ENCODE measurements at places on chromosomes 4 and X. TPM values are rescaled to one million over a fixed set of nuclear protein-coding genes. Genes with fewer than 3 reads are reported as not detected.

Gene PORCN
- 34.5 TPM for total RNA-seq

- peaks cover 52% of the 10 kb centered on the region for H3K4me1 ChIP-seq
- no peak for DNase-seq
- no peaks in the 10 kb centered on the region for H3K36me3 ChIP-seq
- H3K27me3 ChIP-seq = no peaks in the 10 kb centered on the region
- peak overlapping the region; percentile 73 for H3K4me3 ChIP-seq
These were observed 1.8 kb downstream of the ABCD1 start for GRCh38 chrX:153726286-153727122.

- no peak overlapping the region for H3K4me3 ChIP-seq
- H3K36me3 ChIP-seq = no peaks in the 10 kb centered on the region
- DNase-seq = no peak
- H3K27me3 ChIP-seq = no peaks in the 10 kb centered on the region
- no peak overlapping the region for H3K27ac ChIP-seq
These were observed 109.7 kb downstream of the ZNF827 start for GRCh38 chr4:145828802-145829485.

DNA sequence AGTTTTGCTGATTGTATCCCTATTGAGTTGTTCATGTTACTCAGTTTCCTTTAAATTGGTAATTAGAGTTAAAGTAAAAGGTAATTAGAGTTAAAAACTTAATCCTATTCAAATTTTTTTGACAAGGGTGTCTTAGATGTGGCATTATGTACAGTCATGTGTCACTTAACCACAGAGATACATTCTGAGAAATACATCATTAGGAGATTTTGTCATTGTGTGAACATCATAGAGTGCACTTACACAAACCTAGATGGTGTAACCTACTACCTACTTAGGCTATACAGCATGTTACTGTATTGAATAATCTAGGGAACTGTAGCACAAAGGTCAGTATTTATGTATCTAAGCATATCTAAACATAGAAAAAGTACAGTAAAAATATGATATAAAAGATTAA lies 39.2 kb downstream of the BEX3 start:
- no peaks in the 10 kb centered on the region for H3K27me3 ChIP-seq
- no peaks in the 10 kb centered on the region for H3K4me1 ChIP-seq
- no peak overlapping the region for H3K27ac ChIP-seq
- DNase-seq = no peak
- H3K36me3 ChIP-seq = no peaks in the 10 kb centered on the region

GRCh38 chr4:152385551-152385950 lies 150.3 kb downstream of the FBXW7 start:
- no peak overlapping the region for H3K27ac ChIP-seq
- no peaks in the 10 kb centered on the region for H3K27me3 ChIP-seq
- no peak overlapping the region for H3K4me3 ChIP-seq
- peaks cover 17% of the 10 kb centered on the region for H3K4me1 ChIP-seq
- no peak for DNase-seq

Gene CENPC
- 67.3 TPM for total RNA-seq

DNA sequence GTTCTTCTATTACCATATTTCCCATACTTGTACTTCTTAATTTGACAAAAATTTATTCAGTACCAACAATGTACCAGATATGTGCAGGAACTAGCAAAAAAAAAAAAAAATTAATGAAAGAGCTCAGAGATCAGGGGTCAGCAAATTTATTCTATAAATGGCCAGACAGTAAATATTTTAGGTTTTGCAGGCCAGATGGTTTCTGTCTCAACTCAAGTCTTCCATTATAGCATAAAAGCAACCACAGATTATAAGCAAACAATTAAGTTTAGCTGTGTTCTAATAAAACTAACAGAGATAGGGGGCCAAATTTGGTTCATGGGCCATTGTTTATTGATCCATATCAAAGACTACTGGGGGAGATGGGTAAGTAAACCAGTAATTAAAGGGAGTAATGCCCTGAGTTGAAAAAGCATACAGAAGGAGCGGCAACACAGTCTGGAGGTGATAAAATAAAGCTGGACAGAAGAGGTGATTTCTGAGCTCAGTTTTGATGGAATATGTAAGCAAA lies 19.3 kb downstream of the NEK1 start:
- no peak overlapping the region for H3K4me3 ChIP-seq
- H3K36me3 ChIP-seq = peaks cover 29% of the 10 kb centered on the region
- H3K4me1 ChIP-seq = no peaks in the 10 kb centered on the region
- no peak for DNase-seq
- no peak overlapping the region for H3K27ac ChIP-seq

DNA sequence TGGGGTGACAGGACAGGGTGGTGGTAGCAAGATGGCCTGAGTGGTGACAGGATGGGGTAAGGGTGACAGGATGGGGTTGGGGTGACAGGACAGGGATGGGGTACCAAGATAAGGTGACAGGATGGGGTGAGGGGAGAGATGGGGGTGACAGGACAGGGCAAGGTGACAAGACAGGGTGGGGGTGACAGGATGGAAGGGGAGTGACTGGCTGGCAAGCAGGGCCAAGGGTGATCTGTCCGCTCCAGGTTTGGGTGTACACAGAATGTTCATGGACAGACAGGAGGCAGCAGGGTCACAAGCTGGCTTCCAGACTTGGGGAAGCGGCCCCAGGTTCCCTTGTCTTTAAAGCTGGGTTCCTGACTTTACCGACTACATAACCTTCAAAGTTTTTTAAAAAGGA lies 23.3 kb downstream of the RNF212 start:
- H3K27ac ChIP-seq = no peak overlapping the region
- DNase-seq = peak; percentile 24
- H3K4me1 ChIP-seq = no peaks in the 10 kb centered on the region
- no peaks in the 10 kb centered on the region for H3K36me3 ChIP-seq
- no peak overlapping the region for H3K4me3 ChIP-seq

GRCh38 chrX:24838629-24839028 lies 144.9 kb downstream of the POLA1 start:
- H3K36me3 ChIP-seq = no peaks in the 10 kb centered on the region
- no peaks in the 10 kb centered on the region for H3K4me1 ChIP-seq
- DNase-seq = no peak
- no peak overlapping the region for H3K4me3 ChIP-seq
- no peaks in the 10 kb centered on the region for H3K27me3 ChIP-seq
- H3K27ac ChIP-seq = no peak overlapping the region

GRCh38 chr4:172546782-172547181 lies 621.8 kb upstream of the GALNT7 start:
- no peaks in the 10 kb centered on the region for H3K27me3 ChIP-seq
- no peak overlapping the region for H3K4me3 ChIP-seq
- no peak overlapping the region for H3K27ac ChIP-seq
- DNase-seq = no peak
- H3K4me1 ChIP-seq = no peaks in the 10 kb centered on the region
- H3K36me3 ChIP-seq = no peaks in the 10 kb centered on the region

DNA sequence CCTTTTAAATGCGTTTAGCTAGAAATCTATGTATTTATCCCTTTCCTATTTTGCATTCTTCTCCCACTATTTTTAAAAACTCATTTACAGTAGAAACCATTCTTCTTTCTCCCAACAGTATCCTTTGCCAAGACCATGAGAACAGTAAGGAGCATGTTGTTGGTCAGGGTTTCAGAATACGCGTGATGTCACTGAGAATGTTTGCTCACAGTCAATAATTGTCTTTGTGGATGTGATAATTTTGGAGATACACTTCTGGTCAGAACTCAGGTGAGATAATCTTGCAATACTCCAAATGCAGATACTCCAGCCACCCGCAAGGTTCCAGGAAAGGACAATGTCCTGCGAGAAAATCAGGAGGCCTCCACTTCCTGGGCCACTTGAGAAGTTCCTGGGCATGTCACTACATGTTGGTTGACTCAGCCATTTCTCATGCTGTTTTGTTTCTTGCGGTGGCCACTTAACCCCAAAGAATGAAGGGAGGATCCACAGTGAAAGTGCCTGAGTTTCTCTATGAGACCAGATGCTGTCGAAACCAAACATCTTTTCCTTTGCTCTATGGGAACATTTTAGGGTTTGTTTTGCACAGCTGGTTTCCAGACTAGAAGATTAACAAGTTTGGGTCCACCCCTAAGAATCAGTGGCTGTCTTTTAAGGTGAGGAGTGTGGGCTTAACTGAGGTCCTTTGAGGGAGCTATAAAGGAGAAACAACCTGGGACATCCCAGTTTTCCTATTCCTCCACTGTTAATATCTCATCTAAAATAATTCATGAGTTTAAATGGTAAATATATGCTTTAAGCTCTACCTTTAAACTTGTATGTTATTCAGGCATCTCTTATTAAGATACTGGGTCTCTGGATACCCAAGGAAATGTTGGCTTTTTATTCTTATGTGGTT lies 116.0 kb downstream of the SOWAHB start:
- H3K4me1 ChIP-seq = no peaks in the 10 kb centered on the region
- peak overlapping the region; percentile 23 for H3K27ac ChIP-seq
- no peak overlapping the region for H3K4me3 ChIP-seq
- H3K36me3 ChIP-seq = no peaks in the 10 kb centered on the region
- H3K27me3 ChIP-seq = no peaks in the 10 kb centered on the region

GRCh38 chrX:137426695-137427425 lies 139.1 kb upstream of the ZIC3 start:
- H3K27ac ChIP-seq = no peak overlapping the region
- H3K4me3 ChIP-seq = peak overlapping the region; percentile 52
- DNase-seq = no peak
- peaks cover 24% of the 10 kb centered on the region for H3K4me1 ChIP-seq
- H3K27me3 ChIP-seq = peaks cover 77% of the 10 kb centered on the region

Gene CSAG3
- not detected for total RNA-seq

- H3K27ac ChIP-seq = no peak overlapping the region
- no peak for DNase-seq
- no peak overlapping the region for H3K4me3 ChIP-seq
- no peaks in the 10 kb centered on the region for H3K4me1 ChIP-seq
- H3K36me3 ChIP-seq = no peaks in the 10 kb centered on the region
These were observed 306.2 kb upstream of the CASK start for GRCh38 chrX:42229533-42229932.
